ENCODE measurements at places on chromosomes 3 and 15.

DNA sequence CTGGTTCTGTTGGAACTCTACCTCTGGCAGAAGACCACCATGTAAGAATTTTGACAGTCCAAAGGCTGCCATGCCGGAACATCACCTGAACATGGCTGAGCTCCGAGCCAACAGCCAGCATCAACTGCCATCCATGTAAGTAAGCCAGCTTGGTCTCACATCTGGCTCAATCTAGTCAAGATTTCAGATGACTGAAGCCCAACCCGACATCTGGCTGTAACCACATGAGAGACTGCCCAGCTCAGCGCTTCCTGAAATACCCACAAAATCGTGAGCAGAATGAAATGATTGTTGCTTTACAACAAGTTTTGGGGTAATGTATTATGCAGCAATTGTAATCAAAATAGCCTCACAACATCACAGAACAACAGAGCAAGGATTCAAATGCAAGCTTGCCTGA, 32.9 kb downstream of the GHSR start:
- no peak for DNase-seq

- DNase-seq = no peak
Observed at GRCh38 chr15:49877117-49877872, 241.7 kb downstream of the ATP8B4 start.

GRCh38 chr3:113035387-113035982, 44.7 kb downstream of the GTPBP8 start:
- peak; percentile 62 for DNase-seq

- DNase-seq = no peak
Observed at GRCh38 chr15:86863226-86863915, 783.7 kb downstream of the AGBL1 start.

DNA sequence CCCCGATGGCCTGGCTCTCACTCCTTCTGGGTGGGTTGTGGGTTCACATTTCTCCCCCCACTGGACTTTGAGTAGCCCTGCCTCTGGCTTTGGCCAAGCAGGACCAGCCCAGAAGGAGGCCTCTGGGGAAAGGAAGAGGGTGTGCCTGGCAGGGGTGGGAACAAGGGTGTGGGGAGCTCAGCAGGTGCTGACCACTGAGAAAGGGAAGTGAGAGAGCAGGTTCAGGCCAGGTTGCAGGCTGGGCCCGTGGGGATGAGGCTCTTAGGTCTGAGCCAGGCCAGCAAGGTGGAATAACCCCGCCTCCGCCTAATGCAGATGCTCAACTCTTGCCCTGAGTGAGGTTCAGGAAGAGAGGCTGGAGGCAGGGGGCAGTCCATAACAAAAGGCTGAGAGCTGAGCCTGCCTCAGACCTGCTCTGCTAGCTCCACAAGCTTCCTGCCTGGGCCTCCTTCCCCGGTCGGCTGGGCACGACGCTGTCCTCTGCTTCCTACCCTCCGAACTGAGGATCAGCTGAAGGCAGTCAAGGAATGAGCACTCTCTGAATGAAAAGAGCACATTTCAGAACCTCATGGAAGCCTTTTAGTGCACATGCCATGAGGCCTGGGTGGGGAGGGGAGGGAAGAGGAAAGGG, 82.7 kb downstream of the TLE3 start:
- no peak for DNase-seq

DNA sequence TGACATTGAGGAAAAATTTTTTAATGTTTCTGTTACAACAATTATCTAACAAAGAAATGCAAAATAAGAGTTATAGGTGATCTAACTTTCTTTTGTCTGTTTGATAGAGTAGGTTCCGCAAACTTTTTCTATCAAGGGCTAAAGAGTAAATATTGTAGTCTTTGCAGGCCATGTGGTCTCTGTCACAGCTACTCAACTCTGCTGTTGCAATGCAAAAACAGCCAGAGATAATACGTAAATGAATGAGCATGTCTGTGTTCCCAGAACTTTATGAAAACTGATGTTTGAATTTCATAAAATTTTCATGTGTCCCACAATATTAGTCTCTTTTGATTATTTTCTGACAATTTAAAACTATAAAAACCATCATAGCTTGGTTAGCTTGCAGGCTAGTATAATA, 73.3 kb downstream of the SLC24A1 start:
- no peak for DNase-seq

DNA sequence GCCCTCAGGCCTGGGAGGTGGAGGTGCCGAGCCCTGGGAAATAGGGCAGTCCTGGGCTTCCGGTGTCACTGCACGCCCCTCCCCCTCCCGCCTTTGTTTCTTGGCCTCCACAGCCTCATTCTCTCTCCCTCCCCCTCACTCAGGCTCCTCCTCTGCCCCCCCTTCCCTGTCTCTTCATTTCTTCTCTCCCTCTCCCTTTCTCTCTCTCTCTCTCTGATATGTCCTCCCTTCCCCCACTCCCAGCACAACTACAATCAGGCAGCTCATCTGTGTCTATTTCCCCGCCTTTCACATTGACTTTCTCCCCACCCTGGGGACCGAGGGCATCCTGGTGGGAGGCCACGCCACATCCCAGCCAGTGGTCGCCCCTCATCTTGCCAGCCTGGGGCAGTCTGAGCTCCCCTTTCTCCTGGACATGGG, 40.2 kb downstream of the IDH2 start:
- peak; percentile 83 for DNase-seq

DNA sequence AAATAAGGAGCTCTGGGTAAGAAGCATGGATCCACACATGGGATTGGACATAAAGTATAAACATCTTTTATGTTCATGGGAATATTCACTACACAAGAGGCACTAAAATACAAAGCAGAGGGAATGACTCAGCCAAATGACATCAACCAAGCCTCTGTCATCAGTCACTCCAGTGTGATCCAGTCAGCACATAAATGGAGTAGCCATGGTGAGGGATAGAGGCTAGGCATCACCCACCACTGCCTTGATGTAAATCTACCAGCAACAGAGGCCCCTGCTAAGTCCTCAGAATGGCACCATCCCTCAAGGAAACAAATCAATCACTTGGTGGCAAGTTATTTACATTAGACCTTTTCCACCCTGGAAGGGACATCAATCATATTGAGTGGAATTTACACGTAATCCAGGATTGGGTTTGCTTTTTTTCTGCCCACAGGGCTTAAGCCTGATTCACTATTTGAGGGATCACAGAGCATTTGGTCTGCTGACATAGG, 27.2 kb downstream of the VEPH1 start:
- no peak for DNase-seq

DNA sequence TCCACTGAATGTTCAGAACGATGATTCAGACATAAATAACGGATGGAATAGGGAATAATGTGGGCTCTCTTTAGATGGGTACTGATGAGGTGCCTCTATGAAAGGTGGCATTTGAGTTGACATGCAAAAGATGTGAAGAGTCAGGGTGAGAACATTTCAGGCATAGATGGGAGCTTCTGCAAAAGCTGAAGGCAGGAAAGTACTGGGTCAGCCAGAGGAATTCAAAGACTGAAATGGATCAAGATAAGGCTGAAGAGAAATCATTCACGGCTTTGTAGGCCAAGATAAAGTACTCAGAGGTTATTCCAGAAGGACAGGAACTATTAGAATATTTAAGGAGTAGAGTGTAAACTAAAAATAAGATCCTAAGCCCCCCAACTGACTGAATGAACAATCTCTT, 189.6 kb upstream of the MCTP2 start:
- DNase-seq = no peak

DNA sequence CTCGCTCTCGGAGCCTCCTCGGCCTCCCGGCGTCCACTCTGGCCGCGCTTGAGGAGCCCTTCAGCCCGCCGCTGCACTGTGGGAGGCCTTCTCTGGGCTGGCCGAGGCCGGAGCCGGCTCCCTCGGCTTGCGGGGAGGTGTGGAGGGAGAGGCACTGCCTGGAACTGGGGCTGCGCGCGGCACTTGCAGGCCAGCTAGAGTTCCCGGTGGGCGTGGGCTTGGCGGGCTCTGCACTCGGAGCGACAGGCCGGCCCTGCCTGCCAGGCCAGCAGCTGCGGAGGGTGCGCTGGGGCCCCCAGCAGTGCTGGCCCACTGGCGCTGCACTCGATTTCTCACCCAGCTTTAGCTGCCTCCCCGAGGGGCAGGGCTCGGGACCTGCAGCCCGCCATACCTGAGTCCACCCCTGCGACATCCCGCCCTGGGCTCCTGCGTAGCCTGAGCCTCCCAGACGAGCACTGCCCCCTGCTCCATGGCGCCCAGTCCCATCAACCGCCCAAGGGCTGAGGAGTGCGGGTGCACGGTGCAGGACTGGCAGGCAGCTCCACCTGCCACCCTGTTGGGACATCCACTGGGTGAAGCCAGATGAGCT, 765.0 kb downstream of the IGSF11 start:
- no peak for DNase-seq

DNA sequence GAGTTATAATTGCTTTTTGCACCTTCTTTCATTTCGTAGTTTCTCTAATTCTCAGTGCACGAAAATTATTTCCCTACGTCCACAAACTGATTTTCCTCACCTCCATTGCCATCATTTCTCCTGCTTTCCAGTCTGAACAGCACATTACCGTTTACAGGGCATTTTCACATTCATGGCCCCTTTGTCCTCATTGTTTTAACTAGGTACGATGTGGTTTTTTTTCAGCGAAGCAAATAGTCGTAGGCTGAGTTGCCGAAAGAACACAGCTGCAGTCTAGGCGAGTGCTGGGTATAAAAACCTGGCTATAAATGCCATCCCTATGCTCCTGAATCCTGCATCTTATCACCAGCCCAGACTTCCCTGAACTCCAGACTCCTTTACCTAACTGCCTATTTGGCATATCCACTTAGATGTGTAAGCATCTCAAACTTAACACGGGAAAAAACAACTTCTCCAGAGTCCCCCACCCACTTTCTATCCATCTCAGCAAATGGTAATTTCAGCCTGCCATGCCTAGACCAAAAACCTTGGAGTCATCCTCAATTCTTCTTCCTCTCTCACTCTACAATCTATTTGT, 691 bp upstream of the FSIP1 start:
- DNase-seq = no peak

- DNase-seq = no peak
Observed at GRCh38 chr3:12935023-12935860, 93.9 kb upstream of the RPL32 start.

DNA sequence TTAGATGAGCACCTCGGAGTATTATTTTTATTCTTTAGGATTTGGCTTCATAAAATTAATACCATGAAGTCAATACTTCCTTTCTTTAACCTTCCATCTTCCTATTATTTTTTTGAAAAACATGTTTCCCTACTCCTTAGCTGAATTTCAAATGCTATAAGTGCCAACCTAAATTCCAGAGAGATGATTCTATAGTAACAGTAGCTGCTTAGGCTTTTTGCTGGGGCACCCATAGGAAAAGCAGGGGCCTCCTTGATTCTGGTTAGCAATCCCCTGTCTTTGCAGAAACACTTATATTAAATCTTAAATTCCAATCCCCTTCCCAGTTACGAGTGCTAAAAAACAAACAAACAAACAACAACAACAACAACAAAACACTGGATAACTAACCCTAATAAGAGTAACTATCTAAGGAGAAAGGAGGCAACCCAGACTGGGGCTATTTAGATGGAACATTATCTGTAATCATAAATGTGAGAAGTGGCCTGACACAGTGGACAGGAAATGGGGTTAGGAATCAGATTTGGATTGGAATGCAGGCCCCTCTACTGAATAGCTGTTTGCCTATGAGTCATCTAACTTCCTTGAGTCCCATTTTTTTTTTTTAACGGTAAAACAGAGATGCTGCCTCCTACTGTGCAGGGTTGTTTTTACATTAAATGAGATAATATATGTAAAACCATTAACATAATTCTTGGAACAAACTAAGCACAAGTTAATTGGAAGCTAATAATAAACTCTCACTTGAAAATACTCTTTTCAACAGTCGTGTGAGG, 148.1 kb downstream of the WDR72 start:
- DNase-seq = no peak

GRCh38 chr15:53530761-53531160, 228.7 kb downstream of the WDR72 start:
- no peak for DNase-seq

GRCh38 chr3:44903751-44904150, 29.3 kb downstream of the TGM4 start:
- DNase-seq = no peak

- DNase-seq = no peak
Observed at GRCh38 chr3:185089343-185089742, 63.5 kb downstream of the C3orf70 start.

GRCh38 chr3:194494951-194495374, 8.2 kb upstream of the ATP13A3 start:
- DNase-seq = peak; percentile 37

DNA sequence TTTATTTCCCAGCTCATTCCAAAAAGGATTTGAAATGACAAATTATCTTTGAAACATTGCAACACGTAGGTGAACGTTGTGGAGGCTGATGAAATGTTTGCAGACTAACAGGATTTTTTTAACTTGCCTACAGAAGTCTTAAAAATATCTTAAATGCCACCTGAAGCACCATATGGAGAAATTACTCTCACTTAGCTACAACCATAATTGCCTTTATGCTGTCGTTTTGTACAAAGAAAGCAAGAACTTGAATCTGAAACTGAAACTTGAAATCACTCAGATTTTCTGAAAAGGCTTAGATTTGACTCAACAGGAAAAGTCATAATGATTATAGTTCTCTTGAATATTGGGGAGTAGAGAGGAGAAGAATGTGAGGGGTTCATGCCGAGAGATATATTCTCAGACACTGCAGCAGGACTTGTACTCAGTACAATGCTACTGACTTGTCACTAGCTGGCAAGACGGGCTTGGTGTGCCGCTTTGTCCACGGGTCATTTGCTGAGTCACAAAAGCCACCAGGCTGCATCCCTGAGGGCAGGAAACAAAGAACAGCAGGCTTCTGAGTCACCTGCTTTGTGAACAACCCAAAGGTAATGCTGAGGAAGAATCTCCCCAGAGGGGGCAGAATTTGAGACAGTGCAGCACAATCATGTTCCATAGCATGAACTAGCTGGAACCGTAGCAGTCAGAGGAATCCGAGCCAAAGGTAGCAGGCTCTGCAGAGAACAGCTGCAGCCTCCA, 7.1 kb upstream of the FMN1 start:
- peak; percentile 49 for DNase-seq

DNA sequence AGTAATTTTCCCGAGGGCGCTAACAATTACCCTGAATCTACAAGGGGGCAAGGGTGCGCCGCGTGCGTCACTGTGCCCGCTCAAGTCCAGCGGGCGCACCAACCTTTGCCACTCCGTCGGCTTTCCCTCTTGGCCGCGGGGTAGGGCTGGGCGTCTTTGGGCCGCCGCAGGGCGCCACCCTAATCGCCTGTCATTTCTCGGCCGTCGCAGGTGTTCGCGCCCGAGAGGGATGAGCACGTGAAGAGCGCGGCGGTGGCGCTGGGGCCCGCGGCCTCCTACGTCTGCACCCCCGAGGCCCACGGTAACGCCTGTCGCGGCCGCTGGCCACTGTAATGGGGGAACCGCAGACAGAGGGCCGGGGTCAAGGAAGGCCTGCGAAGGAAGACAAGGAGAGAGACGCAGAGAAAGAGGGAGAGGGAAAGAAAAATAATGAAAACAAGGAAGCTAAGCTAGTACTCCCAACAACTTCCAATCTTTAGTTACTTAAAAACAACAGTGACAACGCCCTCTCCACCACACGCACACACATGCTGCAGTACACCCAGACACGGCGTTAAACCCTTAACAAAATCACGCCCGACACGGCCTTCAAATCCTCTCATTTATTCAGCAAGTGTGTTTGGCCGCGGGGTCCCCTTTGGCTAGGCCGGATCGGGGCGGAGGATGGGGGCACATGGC, 3.8 kb downstream of the SKOR1 start:
- DNase-seq = no peak

GRCh38 chr3:32886296-32886695, 65.1 kb upstream of the CCR4 start:
- no peak for DNase-seq

Data from NCI-H2029 (cell line).